ENCODE measurements at places on chromosomes 11 and 22. TPM values are rescaled to one million over a fixed set of nuclear protein-coding genes. Genes with fewer than 3 reads are reported as not detected.

TRIM29 gene
- total RNA-seq = 20.8 TPM

XKR3 gene
- not detected for total RNA-seq

NLRP10 gene
- total RNA-seq = not detected

POU2AF2 gene
- total RNA-seq = not detected

Data from A549 treated with AZD2906 at 1 μM for 4 hours (cell line).